ENCODE measurements at places on chromosomes 1 and 21.

GRCh38 chr1:195195423-195196057 is 1412.7 kb downstream of the KCNT2 start:
- no peak for DNase-seq

GRCh38 chr1:63103682-63104081 is 218.7 kb upstream of the FOXD3 start:
- DNase-seq: no peak

GRCh38 chr1:117657949-117658660 is 52.3 kb downstream of the TENT5C start:
- no peak for DNase-seq

DNA sequence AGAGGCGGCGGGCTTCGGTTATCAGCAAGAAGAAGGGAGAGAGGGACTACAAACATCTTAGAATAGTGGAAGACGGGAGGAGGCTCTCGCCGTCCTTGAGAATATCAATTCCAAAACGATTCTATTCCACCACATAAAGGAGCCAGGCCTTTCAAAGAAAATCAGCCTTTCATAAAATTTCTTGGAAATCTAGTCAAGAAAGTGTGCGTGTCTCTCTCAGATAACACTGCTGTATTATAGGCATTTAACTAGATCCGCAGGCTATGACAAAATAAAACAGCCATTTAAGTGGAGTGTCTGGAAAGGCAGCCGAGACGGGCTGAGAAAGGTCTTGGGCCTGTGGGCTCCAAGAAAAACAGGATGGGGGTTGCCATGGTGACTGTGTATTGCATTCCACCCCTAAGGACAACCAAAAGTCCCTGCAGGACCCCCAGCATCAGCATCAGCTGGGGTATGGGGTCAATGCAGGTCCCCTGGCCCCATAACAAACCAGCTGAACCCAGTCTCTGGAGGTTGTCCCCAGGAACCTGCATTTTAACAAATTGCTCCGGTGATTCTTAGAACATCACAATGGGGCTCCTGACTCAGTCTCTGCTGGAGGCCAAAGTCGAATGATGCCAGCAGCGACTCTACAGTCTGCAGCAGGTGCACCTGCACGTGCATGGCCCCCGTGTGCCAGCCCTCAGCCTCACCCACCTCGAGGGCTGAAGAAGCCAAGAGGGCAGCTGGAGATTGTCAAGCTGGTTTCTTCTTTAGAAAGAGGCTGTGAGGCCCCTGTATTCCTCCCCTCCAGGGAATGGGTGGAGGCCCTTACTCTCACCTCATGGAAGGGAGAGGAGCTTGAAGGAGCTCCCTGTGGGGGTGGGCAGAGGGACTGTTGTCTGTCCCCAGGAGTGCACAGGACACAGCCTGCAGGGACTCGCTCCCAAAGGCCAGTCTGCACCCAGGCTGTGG is 287.4 kb downstream of the NPHP4 start:
- no peak for DNase-seq

DNA sequence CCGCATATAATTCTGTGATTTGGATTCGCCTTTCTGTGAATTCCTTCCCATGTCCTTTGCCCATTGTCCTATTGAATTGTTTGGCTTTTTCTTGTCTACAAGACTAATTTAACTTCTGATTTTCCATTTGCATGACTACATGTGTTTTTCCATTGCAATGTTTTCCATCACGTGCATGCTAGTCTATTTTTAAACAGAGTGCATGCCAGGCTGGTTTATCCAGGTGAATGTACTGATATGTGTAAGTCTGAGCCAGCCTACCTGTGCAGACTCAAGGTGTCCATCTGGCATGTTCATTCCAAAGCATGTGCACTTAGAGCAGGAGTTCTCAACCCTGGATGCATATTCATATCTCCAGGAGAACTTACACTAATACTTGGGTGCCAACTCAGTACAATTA is 59.7 kb downstream of the INAVA start:
- no peak for DNase-seq

GRCh38 chr1:156113282-156113950 is 1.1 kb upstream of the LMNA start:
- DNase-seq: no peak

DNA sequence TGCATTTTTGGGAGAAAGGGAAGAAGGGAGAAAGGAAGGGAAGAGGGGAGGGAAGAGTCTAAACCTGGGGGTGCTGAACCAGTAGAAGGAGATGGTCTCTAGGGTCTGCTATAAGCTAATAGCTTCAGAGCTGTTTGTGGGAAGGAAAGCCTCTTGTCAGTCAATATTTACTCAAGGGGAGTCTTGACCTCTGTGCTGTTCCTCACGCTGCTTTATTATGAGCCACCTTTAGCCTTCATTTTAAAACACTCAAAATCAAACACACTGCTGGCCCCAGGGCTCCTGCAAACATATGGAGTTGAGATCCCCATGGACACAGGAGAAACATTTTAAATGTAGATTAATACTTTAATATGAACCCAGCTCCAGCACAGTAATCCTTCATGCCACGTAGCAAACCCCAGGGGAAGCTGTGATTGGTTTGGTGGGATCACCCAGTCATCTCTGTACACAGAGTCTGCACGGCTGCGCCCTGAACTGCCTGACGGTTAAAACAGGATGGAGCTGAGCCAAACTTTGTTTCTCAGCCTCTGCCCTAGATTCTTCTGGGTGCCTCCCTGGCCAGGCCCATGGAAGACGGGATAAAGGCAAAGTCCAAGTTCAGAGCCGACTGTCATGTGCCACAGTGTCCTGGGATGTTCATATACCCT is 40.2 kb upstream of the VWA5B1 start:
- no peak for DNase-seq

- DNase-seq: no peak
These were observed 150.5 kb downstream of the PLPPR5 start for GRCh38 chr1:98854137-98854536.

GRCh38 chr1:50416553-50417453 is 6.4 kb downstream of the DMRTA2 start:
- no peak for DNase-seq

DNA sequence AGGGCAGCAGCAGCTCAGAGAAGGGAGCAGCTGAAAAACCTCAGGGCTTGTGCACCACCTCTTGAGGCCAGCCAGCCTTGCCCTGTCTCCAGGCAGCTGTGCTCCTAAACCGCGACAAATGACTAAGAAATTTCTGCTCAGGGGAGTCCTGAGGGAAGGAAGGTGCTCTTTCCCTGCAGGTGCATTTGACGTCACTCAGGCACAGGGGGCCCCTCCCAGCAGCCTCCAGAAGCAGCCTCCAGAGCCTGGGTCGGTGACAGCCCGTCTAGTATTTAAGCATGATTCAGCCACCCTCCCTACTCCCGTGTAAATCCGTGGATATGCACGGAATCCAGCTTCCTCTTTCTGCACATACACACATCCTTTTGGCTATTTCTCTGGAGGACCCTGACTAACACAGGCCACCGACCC is 560.5 kb downstream of the KIF26B start:
- DNase-seq: no peak

GRCh38 chr21:41121785-41122415 is 46.1 kb upstream of the BACE2 start:
- DNase-seq: no peak

DNA sequence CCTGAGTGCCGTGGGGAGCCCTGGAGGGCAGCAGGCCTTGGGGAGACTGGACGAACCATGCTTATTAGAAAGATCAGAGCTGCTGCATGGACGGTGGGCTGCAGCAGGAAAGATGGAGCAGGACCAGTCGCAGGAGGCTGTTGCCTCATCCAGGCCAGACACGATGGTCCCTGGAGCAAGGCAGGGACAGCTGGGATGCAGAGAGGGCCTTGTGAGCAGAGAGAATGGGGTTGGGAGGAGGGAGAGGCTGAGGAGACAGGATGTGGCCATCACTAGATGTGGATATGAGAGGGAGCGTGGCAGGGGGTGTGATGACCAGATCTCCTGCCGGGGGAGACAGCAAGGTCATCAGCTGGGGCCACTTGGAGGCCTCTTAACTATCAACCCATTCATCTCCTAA is 727.6 kb downstream of the PTPRU start:
- no peak for DNase-seq

DNA sequence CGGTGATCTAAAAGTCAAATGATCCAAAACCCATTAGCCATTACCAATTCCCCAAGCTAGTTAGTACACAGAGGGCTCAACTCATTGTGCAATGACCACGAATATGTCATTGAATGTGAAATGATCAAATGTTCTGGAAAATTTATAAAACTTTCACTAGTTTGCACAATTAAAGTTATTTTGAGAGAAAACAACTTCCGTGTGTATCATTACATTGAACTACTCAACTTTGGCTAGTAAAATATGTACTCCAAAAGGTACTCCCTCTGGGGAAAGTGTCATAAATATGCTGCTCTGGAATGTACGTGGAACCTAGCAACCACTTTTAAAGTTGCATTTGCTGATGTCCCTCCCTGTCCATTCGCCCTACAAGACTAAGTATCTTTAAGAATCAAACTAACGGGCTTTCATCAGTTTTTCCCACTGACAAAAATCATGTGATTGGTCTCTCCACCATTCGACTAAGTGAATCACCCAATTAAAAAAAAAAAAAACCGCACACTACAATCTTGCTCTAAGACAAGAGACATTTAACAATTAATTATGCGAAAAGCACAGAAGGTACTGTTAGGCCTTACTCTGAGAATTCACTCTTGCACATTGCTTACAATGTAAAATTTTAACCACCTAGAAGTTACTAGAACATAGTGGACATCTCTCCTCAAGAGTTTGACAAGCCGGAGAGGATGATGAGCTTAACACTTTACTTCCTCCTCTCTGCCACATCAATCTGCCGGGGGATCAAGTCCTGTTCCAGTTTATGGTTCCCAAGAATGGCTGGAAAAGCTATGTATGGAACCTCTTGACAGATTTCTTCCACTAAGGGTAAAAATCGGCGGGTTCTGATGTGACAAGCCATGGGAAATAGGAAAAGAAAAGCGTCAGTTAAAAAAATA is 1.2 kb downstream of the ACBD3 start:
- DNase-seq: no peak

DNA sequence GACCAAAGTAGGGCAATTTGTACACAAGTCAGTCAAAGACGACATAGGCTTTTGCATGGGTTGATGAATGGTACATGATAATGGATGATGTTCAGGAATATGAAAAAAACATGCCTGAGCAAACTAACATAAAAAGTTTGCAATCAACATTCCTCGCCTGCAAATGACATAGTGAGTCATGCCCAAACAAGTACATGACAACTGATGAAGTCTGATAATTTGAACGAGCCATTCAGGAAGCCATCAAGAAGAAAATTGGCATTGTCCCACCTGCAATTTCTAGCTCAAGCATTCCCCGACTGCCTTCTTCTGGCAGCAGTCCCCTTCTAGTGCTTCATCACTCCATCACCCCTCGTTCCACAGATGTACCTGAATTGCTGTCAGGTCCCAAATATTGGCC is 118.4 kb upstream of the NR5A2 start:
- no peak for DNase-seq

- DNase-seq: no peak
These were observed 33.0 kb upstream of the LRIG2 start for GRCh38 chr1:113040041-113040440.

GRCh38 chr1:245770156-245770555 is 615.4 kb downstream of the KIF26B start:
- DNase-seq: no peak

DNA sequence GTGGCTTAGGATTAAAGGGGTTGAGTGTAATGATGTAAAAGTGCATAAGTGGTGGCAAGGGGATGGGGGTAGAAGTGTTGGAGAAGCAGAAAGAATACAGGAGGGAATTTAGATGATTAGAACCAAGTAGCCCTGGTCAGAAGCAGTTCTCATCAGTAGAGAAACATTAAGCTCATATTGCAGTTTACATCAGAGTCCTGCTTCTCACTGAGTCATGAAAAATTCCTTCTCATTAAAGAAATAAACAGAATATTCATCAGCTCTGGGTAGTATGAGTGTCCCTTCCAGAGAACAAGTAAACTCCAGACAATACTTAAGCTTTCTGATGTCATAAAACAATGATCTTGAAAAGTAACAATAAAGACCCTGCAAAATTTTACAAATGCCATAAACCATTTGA is 36.5 kb downstream of the LRRIQ3 start:
- no peak for DNase-seq

GRCh38 chr1:17765444-17766411 is 10.6 kb downstream of the ACTL8 start:
- DNase-seq: no peak

DNA sequence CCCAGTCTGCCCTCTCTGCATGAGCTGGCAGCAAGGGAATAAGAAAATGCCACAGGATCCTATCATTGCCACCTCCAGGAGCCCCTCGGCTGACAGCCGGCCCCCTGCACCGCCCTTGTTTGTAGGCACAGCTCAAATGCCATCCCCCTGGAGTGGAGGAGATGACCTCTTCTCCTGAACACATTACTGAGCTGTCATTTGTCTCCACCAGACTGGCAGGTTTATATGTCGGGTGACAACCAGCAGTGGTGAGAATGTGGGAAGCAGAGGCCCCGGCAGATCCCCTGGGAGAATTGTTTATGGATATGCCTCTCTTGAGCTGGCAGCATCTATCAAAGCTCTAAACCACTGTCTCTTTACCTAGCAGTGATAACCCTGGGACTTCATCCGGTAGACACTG is 135.4 kb upstream of the FMN2 start:
- DNase-seq: no peak

DNA sequence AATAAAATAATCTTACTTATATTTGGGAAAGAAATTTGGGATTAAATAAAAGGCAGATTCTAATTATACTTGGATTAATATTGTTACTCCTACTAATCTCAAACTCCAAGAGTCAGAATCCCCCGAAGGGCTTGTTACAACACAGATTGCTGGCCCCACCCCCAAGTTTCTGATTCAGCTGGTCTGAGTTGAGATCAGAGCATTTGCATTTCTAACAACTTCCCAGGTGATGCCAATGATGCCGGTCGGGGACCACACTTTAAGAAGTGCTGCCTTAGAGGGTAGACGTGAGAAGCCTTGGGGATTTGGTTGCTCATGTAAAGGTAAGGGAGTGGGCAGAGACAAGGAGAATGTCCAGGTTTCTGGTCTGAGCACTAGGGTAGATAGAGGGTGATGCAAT is 47.2 kb downstream of the FMN2 start:
- no peak for DNase-seq

GRCh38 chr1:97392701-97393100 is 528.1 kb downstream of the DPYD start:
- no peak for DNase-seq

DNA sequence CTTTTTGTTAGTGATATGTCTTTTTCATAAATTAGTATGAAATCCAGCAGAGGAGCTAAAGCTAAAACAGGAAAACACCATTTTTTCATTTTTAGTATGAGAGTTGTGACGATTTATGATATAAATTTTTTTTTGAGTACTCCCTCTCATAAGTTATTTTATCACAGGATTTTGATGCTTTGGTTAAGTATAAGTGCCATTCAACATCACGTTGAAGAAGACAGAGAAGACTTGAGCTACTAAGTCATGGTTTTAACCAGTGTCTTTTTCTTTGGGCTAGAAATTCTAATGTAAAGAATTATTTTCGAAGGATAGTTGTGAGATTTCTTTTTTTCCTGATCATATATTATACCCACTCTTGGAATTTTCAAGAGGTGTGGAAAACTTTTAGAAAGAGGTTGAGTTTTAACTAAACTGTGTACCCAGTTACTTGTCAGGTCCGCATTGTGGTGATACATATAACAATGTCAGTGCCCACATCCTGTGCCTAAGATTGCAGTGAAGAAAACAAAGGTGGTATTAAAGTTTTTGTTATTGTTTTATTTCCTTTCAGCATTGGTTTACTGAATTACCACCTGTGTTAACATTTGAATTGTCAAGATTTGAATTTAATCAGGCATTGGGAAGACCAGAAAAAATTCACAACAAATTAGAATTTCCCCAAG is 93.8 kb downstream of the USP25 start:
- DNase-seq: peak; percentile 36

GRCh38 chr1:21761052-21761451 is 21.9 kb downstream of the USP48 start:
- no peak for DNase-seq

GRCh38 chr1:219990782-219991510 is 55.4 kb downstream of the EPRS1 start:
- DNase-seq: no peak

Measured in T-helper 1 cell (primary cell).